Memory B cell (primary cell): ENCODE measurements at places on chromosomes 2 and 18.

DNA sequence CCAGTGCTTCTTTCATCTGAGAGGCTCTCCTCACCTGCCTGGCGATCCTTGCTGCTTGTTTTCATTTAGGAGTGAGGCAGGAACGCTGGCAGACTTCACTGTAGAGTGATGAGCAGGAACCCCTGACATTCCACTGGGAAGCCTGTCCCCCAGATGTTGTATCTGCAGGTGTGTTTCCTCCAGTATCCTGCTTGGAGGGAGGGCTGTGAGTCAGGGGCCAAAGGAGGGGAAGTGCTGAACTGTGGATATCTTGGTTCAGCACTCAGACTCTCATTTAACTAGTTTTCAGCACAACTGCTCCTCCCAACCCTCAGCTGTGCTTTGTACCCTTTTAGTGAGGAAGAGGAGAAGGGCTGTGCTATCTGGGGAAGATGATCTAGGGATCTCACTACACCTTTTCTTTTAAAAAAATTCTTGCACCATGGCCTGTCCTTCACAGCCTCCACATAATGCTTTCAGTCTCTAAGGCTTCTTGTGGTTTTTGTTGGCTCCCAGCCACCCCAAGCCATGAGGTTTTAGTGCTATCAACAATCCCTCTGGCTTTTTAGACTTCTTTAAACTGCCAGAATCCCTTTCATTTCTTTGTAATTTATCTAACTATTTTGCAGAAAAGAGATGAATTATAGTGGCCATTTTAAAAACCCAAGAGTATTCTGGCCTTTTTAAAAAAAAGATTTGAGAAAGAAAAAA lies 11.2 kb downstream of the ANKAR start:
- no peak for DNase-seq

DNA sequence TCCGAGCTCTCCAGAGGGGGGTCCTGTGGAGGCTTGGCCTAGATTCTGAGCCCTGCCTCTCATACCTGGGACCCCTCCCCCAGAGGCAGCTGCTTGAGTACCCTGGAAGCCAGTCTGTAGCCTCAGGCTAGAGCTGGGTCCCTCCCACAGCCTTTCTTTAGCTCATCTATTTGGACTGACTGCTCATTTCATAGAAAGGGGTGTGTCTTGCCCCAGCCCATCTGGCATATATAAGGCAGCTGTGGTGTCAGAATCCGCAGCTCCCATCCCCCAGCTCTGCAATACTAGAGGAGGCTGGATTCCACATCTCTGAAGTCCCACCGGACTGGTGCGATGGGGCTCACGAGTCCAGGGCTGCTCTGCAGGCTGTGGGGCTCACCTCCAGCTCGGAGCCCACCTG lies 26.1 kb downstream of the MPHOSPH10 start:
- DNase-seq = no peak

GRCh38 chr2:58562276-58562675 lies 321.2 kb upstream of the FANCL start:
- DNase-seq = no peak

DNA sequence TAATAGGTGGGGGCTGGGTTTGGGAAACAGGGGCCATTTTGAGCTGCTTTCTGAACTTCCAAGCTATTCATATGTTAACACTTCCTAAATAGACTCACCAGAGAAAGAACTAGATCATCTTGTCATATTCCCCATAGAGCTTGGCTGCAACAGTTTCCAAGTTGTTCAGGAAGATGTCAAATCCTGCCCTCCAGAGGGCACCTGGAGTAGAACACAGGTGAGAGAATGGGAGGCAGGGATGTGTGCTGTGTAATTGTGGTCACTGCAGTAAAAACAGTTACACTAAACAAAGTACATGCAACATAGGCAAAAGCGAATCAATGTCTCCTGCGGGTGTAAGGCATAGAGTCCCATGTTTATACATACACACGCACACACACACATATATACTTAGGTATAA lies 34.5 kb upstream of the LRRC30 start:
- DNase-seq = no peak

DNA sequence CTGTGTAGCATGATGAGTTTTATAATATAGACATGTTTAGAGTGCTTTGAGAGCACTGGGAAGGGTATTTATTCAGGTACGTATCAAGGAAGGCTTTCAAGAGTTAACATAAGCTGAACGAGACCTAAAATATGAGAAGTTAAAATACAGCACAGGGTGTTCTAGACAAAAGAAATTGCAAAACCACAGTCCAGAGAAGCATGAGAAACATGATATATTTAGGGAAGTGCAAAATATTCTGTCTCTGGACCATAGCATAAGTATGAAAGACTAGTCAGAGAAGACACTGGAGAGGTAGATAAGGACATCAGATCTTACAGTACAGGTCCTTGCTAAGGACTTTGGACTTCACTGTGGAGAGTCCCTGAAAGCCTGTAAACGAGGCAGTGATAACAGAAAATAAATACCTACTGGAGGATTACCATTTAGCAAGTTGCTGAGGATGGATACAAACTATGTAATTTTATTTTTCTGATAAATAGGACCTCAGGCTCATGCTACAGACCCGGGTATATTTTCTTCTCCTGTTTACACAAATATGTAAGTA lies 43.7 kb downstream of the FSIP2 start:
- DNase-seq = no peak
